ENCODE measurements at places on chromosomes 6 and 20. TPM values are rescaled to one million over a fixed set of nuclear protein-coding genes. Genes with fewer than 3 reads are reported as not detected.

GRCh38 chr20:16548068-16548672 lies 25.1 kb downstream of the KIF16B start:
- no peaks in the 10 kb centered on the region for H3K4me1 ChIP-seq
- H3K27ac ChIP-seq, result no peak overlapping the region
- DNase-seq, result no peak
- no peak overlapping the region for H3K4me3 ChIP-seq

SLC12A5 gene
- not detected for total RNA-seq

- no peak for DNase-seq
- H3K27ac ChIP-seq, result no peak overlapping the region
- H3K36me3 ChIP-seq, result no peaks in the 10 kb centered on the region
- H3K4me3 ChIP-seq, result no peak overlapping the region
- H3K27me3 ChIP-seq, result no peaks in the 10 kb centered on the region
These were observed 727.9 kb upstream of the MAN1A1 start for GRCh38 chr6:120077489-120077888.

- DNase-seq, result no peak
- no peak overlapping the region for H3K27ac ChIP-seq
- no peaks in the 10 kb centered on the region for H3K27me3 ChIP-seq
- no peak overlapping the region for H3K4me3 ChIP-seq
- H3K36me3 ChIP-seq, result no peaks in the 10 kb centered on the region
These were observed 74.4 kb upstream of the TBC1D7 start for GRCh38 chr6:13402711-13403110.

DNA sequence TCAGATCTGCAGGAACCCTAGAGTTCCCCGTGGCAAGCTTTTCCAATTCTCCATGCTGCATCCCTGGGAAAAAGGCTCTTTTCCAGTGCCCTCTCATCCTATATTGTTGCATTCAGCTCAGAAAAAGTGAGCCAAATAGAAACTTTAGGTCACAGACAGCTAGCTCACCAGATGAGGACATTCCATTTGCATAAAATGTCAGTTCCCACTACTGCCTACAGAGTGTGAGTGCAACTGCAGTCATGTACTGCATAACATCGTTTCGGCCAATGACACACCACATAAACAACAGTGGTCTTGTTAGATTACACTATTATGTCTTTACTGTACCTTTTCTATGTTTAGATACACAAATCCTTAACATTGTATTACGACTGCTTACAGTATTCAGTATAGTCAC lies 8.6 kb downstream of the HS3ST5 start:
- no peaks in the 10 kb centered on the region for H3K4me1 ChIP-seq
- no peaks in the 10 kb centered on the region for H3K36me3 ChIP-seq
- H3K27me3 ChIP-seq, result no peaks in the 10 kb centered on the region
- H3K27ac ChIP-seq, result no peak overlapping the region

GRCh38 chr6:699319-699718 lies 6.4 kb upstream of the EXOC2 start:
- no peaks in the 10 kb centered on the region for H3K27me3 ChIP-seq
- no peak for DNase-seq
- H3K4me3 ChIP-seq, result no peak overlapping the region
- H3K27ac ChIP-seq, result no peak overlapping the region
- H3K4me1 ChIP-seq, result no peaks in the 10 kb centered on the region
